Thoracic aorta (tissue), 2 donors: ENCODE measurements at places on chromosomes 16 and 17.

- no peak for DNase-seq
Observed at GRCh38 chr16:19837984-19838707, 46.5 kb downstream of the GPRC5B start.

- DNase-seq: no peak
Observed at GRCh38 chr17:61635913-61636432, 45.0 kb upstream of the NACA2 start.

DNA sequence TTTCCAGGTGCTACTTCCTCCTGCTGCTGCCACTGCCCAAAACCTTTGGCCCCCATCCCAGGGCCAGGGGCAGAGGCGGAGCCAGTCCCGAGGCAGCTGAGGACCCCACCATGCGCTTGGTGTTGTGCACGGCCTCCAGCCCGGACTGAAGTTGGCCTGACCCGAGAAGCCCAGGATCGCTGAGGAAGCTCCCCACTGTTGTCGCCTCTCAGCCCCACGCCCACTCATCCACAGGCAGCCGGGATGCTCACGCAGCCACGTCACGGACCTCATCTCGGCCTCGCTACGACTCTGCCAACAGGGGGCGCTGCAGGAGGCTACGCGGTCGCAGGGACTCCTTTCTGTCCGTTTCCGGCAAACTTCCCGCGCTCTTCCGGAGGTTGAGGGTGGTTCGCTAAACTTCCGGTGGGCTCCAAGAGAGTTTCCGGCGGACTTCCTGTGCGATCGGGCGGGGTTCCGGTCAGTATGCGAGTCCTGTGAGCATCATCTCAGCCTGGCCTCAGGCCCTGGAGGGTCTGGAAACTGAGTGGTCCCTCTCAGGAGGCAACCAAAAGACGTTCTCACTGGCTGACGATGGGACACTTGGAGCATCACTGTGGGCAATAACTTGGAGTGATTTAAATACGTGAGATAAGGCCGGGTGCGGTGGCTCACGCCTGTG is 12.4 kb downstream of the ZG16B start:
- no peak for DNase-seq

GRCh38 chr17:29303386-29303785 is 9.4 kb upstream of the NUFIP2 start:
- no peak for DNase-seq

DNA sequence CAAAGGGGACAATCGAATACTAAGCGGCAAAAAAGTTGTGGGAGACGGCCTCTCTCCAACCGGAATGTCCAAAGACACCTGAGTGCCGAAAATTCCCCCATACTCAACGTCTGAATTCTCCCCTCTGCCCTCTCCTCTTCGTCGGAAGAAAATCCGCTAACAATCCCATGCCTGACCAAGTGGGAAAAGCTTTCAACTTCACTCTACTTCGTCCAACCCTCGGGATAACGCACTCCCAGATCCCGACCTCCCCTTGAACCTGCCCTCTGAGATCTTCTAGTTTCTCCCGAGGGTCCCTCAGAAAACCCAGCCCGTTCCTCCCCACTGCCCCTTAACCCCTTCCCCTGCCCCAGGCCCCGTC is 961 bp downstream of the AMFR start:
- no peak for DNase-seq

DNA sequence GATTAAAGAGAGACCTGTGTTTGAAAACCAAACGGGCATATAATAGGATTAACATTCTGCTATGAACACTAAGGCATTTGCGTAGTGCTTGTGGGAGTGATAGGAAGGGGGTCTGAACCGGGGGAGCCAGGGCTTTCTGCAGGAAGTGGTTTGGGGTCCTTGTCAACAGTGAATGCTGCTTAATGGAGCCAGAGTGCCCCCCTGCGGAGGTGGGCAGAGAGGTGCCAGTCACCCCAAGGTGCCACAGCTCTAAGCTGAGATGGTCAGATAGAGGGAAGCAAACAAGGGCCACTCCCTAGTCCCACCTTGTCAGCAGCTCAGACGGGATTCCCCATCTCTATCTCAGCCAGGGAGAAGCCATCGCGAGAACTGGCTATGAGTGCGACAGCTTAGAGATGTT is 17.7 kb downstream of the NAA60 start:
- no peak for DNase-seq

- DNase-seq: no peak
Observed at GRCh38 chr16:27446721-27447120, 44.7 kb downstream of the IL21R start.

GRCh38 chr17:41965694-41966462 is 717 bp upstream of the CNP start:
- DNase-seq: no peak

- no peak for DNase-seq
Observed at GRCh38 chr16:11725457-11725856, 17.2 kb downstream of the TXNDC11 start.

GRCh38 chr17:74852237-74853047 is 7.2 kb downstream of the GRIN2C start:
- DNase-seq: no peak

DNA sequence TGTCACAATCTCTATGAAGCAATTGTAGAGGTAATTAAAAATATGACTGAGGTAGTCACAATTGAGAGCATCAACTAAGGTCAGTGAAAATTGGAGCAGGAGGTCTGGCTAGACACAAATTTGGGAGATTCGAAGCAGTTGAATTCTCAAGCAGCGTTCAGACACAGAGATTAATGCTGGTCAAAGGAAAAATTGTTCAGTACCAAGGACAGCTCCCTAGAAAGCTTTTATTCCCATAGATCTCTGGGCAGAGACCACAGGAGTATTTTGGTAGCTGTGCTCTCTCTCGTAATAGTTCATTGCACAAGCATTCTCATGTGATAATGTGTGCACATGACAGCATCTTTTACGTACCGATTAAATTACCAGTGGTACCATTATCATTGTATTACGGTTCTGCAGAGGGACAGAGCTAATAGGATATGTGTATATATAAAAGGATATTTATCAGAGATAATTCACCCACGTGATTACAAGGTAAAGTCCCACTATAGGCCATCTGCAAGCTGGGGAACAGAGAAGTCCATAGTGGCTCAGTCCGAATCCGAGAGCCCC is 387.5 kb upstream of the HSBP1 start:
- DNase-seq: no peak

- DNase-seq: no peak
Observed at GRCh38 chr16:64969221-64969620, 152.6 kb downstream of the CDH11 start.

DNA sequence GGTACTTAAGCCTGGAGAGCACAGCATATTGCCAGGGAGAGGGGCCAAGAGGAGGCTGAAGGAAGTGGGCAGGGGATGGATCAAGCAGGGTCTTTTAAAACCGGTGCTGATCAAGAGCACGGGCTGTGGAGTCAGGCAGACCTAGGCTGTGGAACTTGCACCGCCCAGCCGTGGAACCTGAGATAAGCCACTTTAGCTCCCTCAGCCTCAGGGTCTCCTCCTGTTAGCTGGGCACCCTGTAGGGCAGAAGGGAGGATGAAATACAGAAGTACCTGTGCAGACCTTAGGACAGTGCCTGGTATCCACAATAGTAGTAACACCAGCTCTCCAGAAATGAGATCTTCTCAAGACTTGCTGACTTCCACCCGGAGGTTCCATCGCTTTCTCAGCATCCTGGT is 9.3 kb downstream of the ODAD4 start:
- DNase-seq: no peak

- DNase-seq: no peak
Observed at GRCh38 chr17:47843391-47843730, 2.3 kb upstream of the SCRN2 start.

GRCh38 chr17:50151937-50152547 is 1.6 kb upstream of the PPP1R9B start:
- no peak for DNase-seq
